ENCODE measurements at places on chromosomes 3 and 15.

DNA sequence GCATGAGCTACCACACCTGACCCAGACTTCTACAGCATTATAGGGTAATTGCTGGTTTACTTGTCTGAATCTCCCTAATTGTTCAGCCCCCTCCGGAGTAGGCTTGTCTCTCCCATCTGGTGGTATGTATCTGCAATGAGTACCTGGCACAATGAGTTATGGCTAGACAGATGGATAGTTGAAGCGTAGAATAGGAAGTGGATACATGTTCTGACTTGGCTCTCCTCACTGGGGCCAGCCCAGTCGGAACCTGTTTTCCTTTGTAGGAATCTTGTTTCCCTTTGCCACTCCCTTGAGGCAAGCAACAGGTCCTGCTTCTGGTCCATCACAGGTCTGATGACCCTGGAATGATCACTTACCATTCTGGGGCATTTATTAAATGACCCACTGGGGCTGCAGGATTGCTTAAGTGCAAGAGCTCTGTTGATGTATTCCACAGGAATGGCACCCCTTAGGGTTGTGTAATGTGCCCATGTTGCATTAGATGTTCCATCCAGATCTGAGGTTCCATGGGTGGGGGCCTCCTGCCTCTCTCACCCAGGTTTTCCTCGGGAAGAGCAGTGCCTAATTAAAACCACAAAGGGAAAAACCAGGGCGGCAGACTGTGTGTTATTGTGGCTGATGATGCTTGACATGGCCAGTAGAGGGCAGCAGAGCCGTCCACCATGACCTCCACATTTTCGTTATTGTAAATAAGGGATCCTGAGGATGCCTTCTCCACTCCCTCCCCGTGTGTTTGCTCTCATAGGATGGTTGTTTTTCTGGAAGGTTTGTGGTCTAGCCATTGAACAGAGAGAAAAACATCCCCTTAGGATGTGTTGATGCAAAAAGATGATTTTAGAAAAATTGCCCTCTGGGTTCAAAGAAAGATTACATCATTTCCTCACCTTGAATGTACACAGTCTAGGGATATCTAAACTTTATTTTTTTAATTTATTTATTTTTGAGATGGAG is 58.0 kb downstream of the CMTM8 start:
- peak; percentile 78 for DNase-seq

DNA sequence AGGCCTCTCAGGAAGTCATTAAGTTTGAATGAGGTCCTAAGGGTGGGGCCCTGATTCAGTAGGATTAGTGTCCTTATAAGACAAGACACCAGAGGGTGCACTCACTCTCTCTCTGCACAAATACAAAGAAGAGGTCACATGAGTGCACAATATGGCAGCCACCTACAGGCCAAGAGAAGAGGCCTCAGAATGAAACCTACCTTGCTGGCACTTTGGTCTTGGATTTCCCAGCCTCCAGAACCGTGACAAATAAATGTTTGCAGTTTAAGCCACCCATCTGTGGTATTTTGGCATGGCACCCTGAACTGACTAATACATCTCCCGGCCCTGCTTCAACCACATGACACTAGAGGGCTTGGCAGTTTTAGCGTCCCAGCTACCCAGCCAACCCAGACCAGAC is 73.9 kb upstream of the CHRNB4 start:
- DNase-seq, result no peak

DNA sequence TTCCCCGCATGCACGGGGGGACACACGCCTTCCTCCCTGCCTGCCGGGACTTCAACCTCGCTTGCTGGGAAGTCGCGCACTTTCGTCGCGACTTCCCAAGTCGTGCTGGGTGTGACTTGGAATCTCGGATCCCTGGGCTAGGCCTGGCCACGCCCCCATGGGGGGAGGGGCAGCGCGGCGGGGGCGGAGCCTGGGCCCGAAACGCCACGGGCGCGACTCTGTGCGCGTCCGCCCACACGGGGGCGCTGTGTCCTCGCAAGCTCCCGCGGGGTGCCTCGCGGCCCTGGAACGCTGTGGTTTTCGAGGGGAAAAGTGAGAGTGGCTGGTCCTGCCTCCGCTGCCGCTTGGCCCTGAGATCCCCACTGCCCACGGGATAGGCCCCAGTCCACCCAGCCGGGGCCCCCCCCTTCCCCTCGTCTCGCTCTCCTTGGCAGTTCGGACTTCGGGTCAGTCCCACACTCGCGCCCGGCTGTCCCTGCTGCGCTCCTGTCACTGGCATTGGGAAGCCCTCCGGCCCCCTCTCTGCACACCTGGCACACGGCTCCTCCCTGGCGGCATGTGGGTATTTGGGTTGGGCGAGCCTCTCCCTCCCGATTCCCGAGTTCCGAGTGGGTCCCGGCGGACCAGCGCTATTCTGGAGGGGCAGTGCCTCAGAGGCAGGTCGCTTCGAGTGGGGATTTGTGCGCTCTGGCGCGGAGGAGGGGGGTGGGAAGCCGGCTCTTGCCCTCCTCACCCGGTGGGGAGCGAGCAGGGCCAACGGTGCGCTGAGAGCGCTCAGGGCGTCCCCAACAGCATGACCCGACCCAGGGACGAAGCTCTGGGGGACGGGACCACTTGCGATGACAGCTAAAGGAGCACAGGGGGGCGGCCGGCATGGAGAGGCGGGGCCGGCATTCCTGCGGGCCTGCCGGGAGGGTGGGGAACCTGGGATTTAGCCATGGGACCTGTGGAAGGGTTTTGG is 23.6 kb downstream of the SEC61A1 start:
- peak; percentile 90 for DNase-seq

- peak; percentile 36 for DNase-seq
Observed at GRCh38 chr3:33722191-33722590, 4.1 kb upstream of the CLASP2 start.

GRCh38 chr3:142724682-142725356 is 985 bp downstream of the TRPC1 start:
- peak; percentile 31 for DNase-seq

DNA sequence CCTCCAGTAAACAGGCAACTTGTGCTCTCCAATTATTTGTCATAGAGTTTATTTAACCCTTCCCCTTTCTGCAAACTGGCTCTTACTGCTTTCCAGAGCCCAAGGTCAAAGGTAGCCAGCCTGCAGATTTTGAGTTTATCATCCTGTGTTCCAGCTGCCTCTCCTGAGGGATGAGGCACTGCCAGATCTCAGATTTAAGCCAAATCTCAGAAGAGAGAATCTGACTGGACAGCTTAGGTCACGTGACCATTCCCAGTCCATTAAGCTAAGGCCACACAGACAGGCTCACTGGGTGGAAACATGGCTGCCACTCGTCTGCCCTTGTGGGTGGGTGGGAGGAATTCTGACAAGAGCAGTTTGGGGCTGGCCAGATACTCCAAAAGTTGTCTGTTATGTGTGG is 8.6 kb upstream of the SIAH2 start:
- no peak for DNase-seq

- no peak for DNase-seq
Observed at GRCh38 chr15:52287114-52287513, 8.5 kb downstream of the MYO5C start.

DNA sequence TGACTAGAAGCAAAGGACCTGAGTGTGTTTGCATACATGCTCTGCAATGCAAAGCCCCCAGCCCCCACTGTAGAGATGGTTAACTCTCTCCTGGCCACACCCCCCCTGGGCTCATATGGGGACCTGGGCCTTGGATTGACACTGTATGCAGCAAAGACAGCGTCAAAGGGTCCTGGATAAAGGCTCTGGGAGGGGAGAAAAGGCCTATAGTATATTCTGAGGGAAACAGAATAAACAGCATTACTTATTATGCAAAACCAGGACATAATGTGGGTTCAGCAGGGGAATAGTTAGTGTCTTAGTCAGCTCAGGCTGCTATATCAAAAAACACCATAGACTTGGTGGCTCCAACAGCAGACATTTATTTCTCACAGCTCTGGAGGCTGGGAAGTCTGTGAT is 158.7 kb downstream of the APBA2 start:
- peak; percentile 61 for DNase-seq

- DNase-seq, result peak; percentile 93
Observed at GRCh38 chr15:71295603-71296314, 180.5 kb downstream of the THSD4 start.

GRCh38 chr3:105375750-105376511 is 9.2 kb downstream of the ALCAM start:
- no peak for DNase-seq

GRCh38 chr15:39188930-39189329 is 391.9 kb upstream of the THBS1 start:
- peak; percentile 95 for DNase-seq

GRCh38 chr3:188156056-188156455 is 2.1 kb downstream of the LPP start:
- no peak for DNase-seq

GRCh38 chr3:182970811-182971418 is 9.4 kb downstream of the DCUN1D1 start:
- no peak for DNase-seq

GRCh38 chr3:46668116-46668515 is 25.4 kb downstream of the ALS2CL start:
- DNase-seq, result no peak

DNA sequence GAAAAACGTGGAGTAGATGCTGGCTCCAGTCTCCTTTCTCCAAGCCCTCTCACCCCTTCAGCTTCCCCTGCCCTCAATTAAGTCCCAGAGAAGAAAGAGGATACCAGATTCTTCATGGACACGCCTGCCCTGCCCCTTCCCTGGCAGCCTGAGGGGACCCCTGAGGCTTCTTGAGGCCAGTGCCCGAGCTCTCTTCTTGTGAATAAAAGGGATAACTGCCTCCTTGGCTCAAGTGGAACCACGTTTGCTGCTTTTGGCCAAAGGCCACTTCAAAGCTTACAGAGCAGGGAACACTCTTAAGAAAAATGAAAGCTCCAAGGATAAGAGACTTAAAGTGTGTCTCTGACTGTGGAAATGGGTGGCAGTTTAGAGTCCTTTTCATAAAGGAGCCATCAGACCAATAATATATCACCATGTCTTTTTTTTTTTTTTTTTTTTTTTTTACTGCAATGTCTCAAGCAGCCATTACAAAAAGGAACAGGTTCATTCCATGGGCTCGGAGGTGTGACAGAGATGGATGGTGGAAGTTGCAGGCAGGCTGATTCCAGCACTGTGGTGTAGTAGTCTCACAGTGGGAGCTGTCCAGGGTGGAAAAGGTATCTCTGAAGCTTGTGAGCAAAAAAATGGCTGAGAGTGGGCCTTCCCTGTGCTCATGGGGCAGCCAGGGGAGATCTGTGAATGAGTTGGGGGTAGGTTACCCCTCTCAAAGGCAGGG is 108.8 kb downstream of the SEMA5B start:
- DNase-seq, result peak; percentile 37

- DNase-seq, result peak; percentile 41
Observed at GRCh38 chr3:181711325-181712135, at the start of gene SOX2. Gene SOX2, plus strand, starts transcription at chr3:181711925. Its CDS starts 436 bp downstream, at chr3:181712361.

GRCh38 chr15:89728254-89728653 is 22.8 kb downstream of the MESP1 start:
- peak; percentile 84 for DNase-seq

DNA sequence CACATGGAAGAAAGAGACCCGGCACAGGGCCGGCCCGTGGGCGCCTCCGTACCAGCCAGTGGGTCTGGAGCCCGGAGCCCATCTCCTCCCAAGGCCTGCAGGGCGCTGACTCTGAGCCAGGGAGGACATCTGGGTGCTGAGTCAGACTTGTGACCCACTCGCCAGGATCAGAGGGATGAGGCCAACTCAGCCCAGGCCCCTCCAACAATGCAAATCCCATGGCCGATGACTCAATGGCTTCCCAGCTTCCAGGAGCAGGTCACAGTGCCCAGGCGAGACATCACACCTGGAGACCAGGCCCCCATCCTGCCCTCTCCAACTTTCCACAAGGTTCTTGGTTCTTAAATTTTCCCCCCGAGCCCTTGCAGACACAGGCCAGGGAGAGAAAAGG is 95.1 kb downstream of the LRIG1 start:
- DNase-seq, result peak; percentile 34

- DNase-seq, result no peak
Observed at GRCh38 chr3:176349706-176350105, 847.6 kb downstream of the TBL1XR1 start.

DNA sequence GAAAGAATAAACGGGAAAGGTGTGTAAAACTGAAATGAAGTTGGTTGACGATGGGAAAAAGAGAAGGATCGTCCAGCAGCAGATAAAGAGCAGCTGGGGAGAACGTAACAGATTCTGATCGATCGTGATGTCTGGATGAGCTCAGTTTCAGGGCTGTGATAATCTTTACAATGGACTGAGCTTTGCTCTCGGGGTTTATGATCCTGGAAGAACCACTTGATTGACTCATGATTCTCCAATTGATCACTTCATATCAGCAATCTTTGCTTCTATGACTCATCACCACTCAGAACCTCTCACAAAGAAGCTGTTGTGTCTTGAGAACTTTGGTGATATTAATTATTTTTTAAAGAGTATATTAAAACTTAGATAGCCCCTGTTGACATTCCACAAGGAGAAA is 690.7 kb downstream of the TUSC7 start:
- no peak for DNase-seq

GRCh38 chr3:27630885-27631284 is 91.2 kb downstream of the EOMES start:
- DNase-seq, result peak; percentile 36

DNA sequence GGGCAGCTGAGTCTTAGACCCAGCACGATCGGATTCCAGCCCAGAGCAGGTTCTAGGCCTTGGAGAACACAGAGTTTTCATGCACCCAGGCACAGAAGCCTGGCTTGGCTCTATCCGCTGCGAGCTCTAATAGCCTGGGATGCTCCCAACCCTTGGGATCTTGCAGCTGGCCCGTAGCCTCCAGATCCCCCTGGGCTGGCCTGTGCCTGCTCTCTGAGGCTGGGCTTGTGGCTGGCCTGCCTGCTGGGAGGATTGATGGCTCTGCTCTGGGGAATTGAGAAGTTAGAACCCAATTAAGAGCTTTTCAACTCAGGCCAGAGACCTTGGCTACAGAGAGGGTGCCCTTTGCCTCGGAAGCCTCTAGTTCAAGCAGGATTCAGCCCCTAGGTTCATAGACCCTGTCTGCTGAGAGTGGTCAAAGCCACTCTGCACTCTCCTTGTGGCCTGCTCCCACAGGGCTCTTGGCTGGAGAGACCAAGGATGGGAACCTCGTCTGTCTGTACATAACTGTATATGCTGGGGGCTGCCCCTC is 64.4 kb downstream of the MAGEF1 start:
- no peak for DNase-seq

GRCh38 chr3:131048030-131048429 is 21.4 kb downstream of the NEK11 start:
- DNase-seq, result no peak

- no peak for DNase-seq
Observed at GRCh38 chr3:43863966-43864933, 173.5 kb downstream of the ABHD5 start.

- DNase-seq, result no peak
Observed at GRCh38 chr3:13132281-13132680, 59.1 kb upstream of the IQSEC1 start.

Data from choroid plexus epithelial cell (primary cell).